ENCODE measurements at places on chromosomes 6 and 20.

GRCh38 chr6:118187568-118188164, 280.6 kb downstream of the SLC35F1 start:
- DNase-seq: peak; percentile 66

- no peak for DNase-seq
Observed at GRCh38 chr6:96213784-96214183, 198.0 kb downstream of the FUT9 start.

DNA sequence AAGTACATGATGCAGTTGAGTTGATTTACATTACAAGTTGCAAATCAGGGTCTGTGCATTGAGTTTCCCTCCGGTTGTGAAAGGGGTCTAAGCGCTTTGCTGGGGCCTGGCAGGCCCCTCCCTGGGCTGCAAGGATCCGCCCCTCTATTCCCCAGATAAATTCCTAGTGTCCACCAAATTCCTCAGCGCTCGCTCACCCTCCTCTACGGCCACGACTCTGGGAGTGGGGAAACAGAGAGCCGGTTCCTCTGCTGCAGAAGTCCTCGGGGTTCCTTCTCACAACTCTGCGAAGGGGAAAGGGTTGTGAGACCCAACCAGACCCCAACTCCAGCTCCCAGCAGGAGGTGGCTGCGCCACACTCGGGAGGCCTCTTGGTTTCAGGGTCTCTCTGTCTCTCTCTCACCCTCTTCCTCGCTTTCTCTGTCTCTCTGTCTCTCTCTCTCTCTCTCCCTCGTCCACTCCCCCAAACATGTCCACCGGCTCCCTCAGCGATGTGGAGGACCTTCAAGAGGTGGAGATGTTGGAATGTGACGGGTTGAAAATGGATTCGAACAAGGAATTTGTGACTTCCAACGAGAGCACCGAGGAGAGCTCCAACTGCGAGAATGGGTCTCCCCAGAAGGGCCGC, at the start of gene TCF21:
TCF21 (plus strand) TSS at position 185 of the 628 bp plus-strand sequence; CDS start at position 470, 285 bp downstream.
- DNase-seq: no peak

- peak; percentile 46 for DNase-seq
Observed at GRCh38 chr6:15344831-15345230, 99.0 kb downstream of the JARID2 start.

- no peak for DNase-seq
Observed at GRCh38 chr6:138028893-138029292, 78.3 kb downstream of the PERP start.

GRCh38 chr6:163446549-163446948, 32.0 kb downstream of the QKI start:
- no peak for DNase-seq

GRCh38 chr6:109059153-109059552, 35.5 kb downstream of the SESN1 start:
- peak; percentile 84 for DNase-seq

- DNase-seq: peak; percentile 76
Observed at GRCh38 chr20:45322952-45323383, 14.9 kb upstream of the MATN4 start.

DNA sequence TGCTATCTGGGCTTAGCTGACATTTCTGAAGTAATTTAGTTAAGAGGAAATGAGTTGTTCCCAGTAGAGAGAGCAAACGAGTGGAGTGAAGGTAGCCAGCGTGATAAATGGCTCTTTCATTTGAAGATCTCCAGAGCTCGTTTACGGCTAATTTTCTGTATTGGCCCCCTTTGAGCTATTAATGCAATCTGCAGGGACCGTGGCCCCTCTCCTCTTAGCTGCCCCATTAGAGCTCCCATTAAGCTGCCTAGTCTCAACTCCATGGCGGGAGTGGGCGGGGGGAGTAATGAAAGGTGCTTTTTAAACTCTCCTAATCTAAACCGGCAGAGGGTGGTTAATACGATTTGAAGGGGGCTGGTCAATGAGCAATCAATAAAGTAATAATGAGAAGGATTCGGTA, 12.5 kb downstream of the TFAP2B start:
- no peak for DNase-seq

- no peak for DNase-seq
Observed at GRCh38 chr6:75551367-75551952, 50.2 kb upstream of the SENP6 start.

DNA sequence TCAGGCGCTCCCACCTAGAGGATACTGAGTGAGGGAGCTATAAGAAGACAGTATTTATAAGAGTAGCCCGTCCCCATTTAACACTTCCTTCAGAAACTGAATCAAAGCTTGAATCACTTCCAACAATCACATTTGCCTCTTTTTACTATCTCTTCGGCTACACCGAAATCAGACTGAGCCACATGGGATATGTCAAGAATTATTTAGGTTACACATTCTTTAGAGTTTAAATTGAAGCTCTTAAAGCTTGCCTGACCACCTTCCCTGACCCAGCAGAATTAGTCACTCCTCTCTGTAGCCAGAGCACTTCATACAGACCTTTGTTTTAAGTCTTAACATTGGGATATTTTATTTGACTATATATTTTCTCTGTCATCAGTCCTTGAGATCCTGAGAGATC, 163.7 kb downstream of the MAFB start:
- no peak for DNase-seq

- DNase-seq: no peak
Observed at GRCh38 chr6:149108038-149108748, 209.3 kb upstream of the TAB2 start.

DNA sequence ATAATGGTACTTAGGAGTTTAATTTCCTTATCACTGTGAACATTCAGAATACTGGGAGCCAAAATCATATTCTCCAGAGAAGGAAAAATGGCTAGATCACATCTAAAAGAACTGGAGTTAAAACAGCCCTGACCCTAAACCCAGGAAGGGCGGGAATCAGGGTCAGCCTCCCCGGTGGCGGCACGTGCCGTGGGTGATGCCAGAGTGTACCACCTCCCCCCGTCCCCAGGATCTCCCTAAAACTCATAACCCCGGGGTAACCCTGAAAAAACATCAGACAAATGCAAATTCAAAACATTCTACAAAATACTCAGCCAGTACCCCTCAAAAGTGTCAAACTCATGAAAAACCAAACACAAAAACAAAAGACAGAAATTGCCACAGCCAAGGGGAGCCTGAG, 148.3 kb downstream of the DLL1 start:
- DNase-seq: no peak

DNA sequence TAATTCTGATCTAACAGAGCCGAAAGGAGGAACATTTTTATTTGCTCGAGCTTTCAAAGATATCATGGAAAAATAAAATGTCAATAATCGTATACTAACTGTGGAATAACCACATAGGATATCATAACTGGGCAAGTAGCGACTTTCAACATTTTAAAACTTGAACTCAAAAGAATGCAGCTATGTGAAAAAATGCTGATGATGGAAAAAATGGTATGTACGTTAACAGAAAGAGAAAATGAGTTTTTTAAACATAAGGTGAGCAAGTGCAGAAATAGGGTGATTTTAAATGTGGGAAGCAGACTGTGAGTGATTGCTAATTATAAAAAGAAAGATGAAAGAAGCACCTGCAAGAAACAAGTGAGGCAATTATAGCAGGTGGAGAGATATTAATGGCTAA, 238.3 kb upstream of the HSF2 start:
- DNase-seq: no peak

DNA sequence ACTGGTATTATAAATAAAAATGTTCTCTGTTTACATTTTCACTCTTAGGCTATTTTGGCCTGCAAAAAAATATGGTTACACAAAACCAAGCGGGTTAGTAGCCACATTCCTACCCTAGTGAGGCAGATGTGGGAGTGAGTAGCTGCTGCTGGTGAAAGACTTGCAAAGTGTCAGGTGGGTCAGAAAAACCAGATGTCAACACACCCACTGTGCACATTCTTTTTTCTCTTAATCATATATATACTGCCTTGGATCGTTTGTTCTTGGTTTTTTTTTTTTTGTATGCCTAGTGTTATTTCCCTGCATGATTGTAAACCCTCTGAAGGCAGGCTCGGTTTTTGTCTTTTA, 68.0 kb upstream of the TFB1M start:
- DNase-seq: no peak

- peak; percentile 13 for DNase-seq
Observed at GRCh38 chr6:32047855-32048766, 9.9 kb downstream of the CYP21A2 start.

DNA sequence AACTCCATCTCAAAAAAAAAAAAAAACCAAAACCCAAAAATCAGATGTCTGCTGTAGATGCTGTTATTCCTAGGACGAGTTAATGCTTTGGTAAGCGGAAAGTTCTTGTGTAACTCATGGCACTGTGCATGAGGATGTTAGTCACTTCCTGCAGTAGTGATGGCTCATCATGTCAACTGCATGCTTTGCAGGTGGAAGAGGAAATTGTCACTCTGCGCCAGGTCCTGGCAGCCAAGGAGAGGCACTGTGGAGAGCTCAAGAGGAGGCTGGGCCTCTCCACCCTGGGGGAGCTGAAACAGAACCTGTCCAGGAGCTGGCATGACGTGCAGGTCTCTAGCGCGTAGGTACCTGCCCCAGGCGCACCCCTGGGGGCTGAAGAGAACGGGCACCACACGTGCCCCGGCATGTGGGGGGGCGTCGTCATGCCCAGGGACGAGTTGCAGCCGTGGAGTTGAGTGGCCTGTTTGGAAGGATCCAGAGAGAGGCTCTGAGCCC, 8.5 kb downstream of the TPD52L2 start:
- DNase-seq: peak; percentile 90

DNA sequence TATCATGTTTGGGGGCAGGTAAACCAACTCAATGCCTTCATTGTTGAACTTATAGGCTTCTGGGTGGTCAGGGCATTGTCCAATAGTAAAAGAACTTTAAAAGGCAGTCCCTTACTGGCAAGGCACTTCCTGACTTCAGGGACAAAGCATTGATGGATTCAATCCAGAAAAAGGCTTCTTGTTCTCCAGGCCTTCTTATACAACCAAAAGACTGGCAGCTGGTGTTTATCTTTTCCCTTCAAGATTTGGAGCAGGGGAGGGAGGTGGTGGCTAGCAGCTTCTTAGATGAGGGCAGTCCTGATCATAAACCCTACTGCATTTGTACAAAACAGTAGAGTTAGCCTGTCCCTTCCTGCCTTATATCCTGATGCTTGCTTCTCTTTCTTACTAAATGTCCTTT, 57.5 kb downstream of the NCOA3 start:
- no peak for DNase-seq

- no peak for DNase-seq
Observed at GRCh38 chr20:63748070-63748933, 8.7 kb downstream of the SLC2A4RG start.

DNA sequence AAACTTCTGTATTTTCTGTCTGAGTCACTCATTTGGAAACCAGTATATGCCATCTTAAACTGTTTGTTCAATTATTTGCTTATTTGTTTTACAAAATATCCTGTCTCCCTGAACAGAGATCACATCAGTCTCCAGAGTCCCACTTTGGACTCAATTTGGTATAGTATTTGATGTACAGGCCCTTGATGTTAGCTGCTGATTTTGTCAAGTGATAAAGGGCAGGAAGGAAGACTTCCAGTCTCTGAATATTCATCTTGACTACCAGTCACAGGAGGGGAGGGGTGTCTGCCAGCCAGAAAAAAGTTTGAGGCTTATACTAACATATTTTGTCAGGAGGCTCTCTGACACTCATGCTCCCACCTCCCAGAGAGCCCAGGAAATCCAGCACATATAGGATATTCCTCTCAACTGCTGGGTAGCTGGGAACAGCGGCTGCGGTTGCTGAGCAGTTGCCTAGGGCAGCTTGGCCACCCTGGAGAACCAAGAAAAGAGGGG, 376.8 kb upstream of the RUNX2 start:
- DNase-seq: no peak

GRCh38 chr6:52976591-52977035, 18.5 kb downstream of the GSTA4 start:
- peak; percentile 71 for DNase-seq

DNA sequence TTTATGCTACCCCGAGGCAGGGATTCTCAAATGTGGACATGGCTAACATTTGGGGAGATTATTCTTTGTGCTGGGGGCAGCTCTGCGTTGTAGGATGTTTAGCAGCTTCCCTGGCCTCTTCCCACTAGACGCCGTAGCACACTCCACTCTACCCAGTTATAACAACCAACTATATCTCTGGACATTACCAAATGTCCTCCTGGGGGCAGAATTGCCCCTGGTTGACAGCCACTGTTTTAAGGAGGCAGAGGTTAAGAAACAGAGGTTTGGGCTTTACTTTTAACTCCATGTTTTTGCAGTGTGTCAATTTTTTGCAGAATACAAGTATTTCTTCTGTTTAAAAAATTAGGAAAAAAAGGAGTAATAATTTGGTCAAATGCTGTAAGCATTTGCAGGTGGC, 56.2 kb upstream of the BMP6 start:
- no peak for DNase-seq

GRCh38 chr6:6193221-6193745, 127.2 kb downstream of the F13A1 start:
- no peak for DNase-seq

GRCh38 chr6:31821301-31822035, 6.1 kb upstream of the HSPA1B start:
- peak; percentile 67 for DNase-seq

- DNase-seq: no peak
Observed at GRCh38 chr20:49344975-49345374, 67.1 kb upstream of the ZNFX1 start.

DNA sequence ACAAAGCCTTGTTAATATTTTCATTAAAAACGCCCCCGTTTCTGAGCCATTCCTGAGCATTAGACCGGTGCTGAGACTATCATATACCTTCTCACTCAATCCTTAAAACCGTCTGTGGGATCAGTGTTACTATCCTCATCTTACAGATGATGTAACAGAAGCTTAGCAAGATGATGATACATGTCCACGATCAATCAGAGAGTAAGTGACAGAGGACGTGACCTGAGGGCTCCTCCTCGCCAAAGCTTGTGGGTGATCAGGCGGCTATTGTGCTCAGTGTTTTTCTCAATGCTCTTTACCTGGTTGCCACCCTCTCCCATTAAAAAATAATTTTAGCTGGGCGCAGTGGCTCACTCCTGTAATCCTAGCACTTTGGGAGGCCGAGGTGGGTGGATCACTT, 113.1 kb downstream of the MTHFD1L start:
- DNase-seq: no peak

DNA sequence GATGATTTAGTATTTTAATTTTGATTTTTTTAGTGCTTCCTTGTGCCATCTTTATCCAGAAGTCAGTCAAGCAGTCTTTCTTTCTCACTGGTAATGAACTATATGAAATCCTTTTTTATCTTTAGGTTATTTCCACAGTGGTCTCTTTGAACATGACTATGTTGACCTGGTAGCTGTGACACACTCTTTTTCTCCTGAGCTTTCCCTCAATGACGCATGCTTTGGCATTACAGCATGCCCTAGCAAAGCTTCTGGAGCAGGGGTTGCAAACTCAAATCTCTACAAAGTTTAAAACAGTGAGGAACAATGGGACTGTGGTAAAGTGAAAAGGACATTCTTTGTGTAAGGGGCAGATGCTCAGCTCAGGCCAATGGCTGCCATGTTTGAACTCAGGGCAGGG, 4.5 kb upstream of the PLAGL1 start:
- no peak for DNase-seq

Measured in inflammatory macrophage treated with lipopolysaccharide for 1 hour (primary cell).